ENCODE measurements at places on chromosomes 4 and X. TPM values are rescaled to one million over a fixed set of nuclear protein-coding genes. Genes with fewer than 3 reads are reported as not detected.

GIMD1 gene
- total RNA-seq: not detected

DNA sequence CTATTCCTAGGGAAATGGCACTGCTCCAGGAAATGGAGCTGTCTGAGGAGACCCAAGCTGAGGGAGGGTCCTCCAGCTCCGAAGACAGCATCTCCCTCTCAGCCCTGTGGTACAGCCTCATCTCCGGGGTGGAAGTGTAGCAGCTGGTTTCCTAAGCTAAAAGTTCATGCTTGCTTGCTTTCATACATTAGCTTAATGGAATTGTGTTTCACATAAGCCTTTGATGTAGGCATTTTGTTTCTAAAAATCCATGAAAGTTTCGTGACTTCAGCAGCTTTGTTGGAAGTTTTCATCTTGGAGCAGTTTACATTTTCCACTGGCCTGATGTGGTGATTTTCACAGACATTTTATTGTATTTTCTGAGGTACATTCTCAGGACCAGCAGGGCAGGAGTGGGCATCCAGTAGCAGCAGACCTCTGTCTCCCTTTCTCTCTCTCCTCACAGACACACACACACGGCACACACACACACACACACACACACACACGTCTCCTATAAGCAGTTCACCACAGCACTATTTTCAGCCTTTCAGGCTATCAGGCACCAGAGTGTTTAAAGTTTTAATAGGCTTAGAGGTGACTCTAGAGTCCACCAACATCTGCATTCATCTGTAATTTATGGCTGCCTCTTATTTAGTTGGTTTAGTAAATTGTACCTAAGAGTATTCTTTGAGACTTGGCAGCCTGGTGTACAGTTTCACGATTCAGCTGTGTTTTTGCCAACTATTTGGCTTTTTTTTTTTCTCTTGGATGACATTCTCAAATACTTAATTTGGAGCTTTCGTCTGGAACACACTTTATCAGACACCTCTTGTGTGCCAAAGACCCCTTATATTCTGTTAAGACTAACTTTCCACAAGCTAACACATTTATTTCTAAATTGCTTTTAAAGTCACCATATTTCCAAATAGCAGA is 225.8 kb upstream of the SFRP2 start:
- no peak for DNase-seq

FRG2 gene
- total RNA-seq: not detected

GRCh38 chr4:108943976-108944591 is 181.2 kb upstream of the ETNPPL start:
- no peak for DNase-seq

DNA sequence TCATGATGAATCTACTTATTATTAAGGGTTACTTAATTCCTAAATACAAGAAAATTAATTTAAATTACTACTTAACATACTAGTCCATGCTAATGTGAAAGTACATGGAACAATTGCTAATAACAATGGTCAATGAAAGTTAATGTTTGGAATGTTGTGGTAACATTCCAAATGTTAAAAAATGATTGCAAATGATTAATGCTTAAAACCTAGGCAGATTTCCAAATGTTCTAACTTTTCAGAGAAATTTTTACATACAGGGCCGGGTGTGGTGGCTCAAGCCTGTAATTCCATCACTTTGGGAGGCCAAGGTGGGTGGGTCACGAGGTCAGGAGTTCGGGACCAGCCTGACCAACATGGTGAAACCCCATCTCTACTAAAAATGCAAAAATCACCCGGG is 1851.3 kb upstream of the PCDH7 start:
- no peak for DNase-seq

GRCh38 chrX:44873415-44874276 is 658 bp downstream of the KDM6A start:
- peak; percentile 32 for DNase-seq

- no peak for DNase-seq
Measured at GRCh38 chrX:1094566-1095333, 117.7 kb downstream of the CRLF2 start.
